GM18507 (cell line): ENCODE measurements at places on chromosomes 7 and 10.

DNA sequence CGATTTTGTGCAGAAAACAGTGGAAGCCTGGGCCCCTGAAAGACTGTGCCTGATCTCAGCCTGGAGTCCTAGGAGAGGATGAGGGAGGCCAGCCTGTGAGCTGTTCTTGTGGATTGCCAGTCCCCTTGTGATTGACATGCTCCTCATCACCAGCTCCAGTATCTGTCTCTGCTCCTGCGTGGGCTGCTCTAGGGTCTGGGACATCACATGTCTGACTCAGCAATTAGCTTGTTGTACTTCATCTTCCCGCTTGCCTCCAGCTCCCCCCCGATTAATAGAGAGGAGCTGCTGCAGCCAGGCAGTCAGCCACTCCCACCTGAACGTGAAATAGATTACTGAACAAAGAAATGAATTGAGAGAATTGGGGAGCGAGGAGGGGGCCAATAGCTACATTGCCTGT lies 99.6 kb upstream of the TBX20 start:
- no peak for DNase-seq

GRCh38 chr10:1687623-1688150 lies 49.6 kb downstream of the ADARB2 start:
- DNase-seq, result no peak

- DNase-seq, result no peak
These were observed 93.0 kb upstream of the RSU1 start for GRCh38 chr10:16909961-16910792.

DNA sequence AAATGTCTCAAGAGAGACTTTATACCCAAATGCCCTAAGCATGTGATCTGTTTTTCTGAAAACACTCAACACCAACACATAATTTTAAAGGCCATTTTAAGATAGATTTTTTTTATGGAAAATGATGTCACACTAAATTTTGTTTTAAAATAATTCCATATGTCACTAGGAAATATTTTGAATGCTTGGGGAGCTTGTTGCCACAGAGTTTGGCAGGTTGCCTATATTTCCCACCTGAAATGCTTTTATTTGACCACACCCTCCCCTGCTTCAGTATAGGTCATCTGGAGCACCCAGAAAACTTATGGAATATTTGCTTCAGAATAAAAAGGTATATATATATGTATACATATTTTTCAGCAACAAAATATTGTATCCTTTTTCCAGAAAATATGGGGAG lies 180.0 kb upstream of the ANK3 start:
- no peak for DNase-seq

- no peak for DNase-seq
These were observed 1.7 kb downstream of the ZNF777 start for GRCh38 chr7:149459201-149459539.
